ENCODE measurements at places on chromosomes 2 and 18. TPM values are rescaled to one million over a fixed set of nuclear protein-coding genes. Genes with fewer than 3 reads are reported as not detected.

ALPG gene
- not detected for total RNA-seq

SGPP2 gene
- total RNA-seq: not detected

DAW1 gene
- total RNA-seq: not detected

MARCHF4 gene
- 0.19 TPM for total RNA-seq
